ENCODE measurements at places on chromosomes 16 and 17. TPM values are rescaled to one million over a fixed set of nuclear protein-coding genes. Genes with fewer than 3 reads are reported as not detected.
A peak's percentile ranks its signal among the peaks of the same experiment; 100 is the strongest.

DNA sequence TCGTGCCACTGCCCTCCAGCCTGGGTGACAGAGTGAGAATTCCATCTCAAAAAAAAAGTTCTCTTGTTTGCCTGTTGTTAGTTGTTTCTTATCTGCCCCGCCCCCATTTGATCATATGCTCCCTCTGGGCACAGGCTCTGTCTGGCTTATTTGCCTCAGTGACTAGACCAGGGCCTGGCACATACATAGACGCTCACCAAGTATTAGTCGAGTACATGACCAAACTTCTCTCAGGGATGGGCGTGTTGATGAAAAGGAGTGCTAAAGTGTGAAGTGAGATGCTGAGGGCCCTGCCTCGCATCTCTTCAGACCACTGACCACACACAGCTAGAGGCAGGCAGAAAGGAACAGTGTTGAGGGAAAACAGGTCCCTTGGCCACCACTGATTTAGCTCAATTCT, 3.3 kb upstream of the HELZ start:
- no peak for DNase-seq

GRCh38 chr16:75074920-75075687, 41.5 kb downstream of the LDHD start:
- DNase-seq = no peak

- peak; percentile 37 for DNase-seq
Observed at GRCh38 chr17:35795007-35795870, at the start of gene MMP28. MMP28 (minus strand) TSS chr17:35795641; CDS start chr17:35795377, 264 bp downstream.

The ACD gene
- 66.0 TPM for total RNA-seq

The ORC6 gene
- total RNA-seq = 60.6 TPM

GRCh38 chr17:37037590-37038155, 88.9 kb downstream of the AATF start:
- no peak for DNase-seq

The GNG13 gene
- not detected for total RNA-seq

GRCh38 chr16:17362946-17363345, 107.8 kb downstream of the XYLT1 start:
- DNase-seq = peak; percentile 47
